ENCODE measurements at places on chromosomes 5 and 9.

GRCh38 chr9:137276473-137277328 is 825 bp upstream of the TOR4A start:
- no peak for DNase-seq

GRCh38 chr5:58932057-58932612 is 349.3 kb downstream of the RAB3C start:
- no peak for DNase-seq

- peak; percentile 84 for DNase-seq
These were observed 16.2 kb upstream of the ERAP1 start for GRCh38 chr5:96823900-96824380.

GRCh38 chr5:128535251-128535650 is 2.8 kb downstream of the FBN2 start:
- no peak for DNase-seq

- DNase-seq, result no peak
These were observed 238.0 kb upstream of the IRX2 start for GRCh38 chr5:2989517-2989916.

- no peak for DNase-seq
These were observed 102.0 kb upstream of the NREP start for GRCh38 chr5:111859031-111859430.

DNA sequence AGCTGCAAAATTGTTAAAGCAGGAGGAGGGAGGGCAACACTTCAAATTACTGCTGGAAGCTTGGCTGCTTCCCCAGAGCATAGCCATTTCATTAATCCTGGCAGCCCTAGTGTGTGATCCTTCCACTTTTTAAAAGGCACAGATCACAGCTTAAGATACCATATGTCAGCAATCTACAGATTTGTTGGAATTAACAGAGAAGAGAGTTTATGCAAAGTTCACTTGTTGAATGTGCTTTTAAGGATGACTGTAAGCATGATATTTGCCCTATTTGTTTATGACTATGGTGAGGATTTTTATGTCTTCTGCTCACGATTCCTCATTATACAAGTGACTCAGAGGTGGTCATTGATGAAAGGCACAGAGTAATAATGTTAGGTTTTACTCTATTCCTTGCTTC is 156.0 kb upstream of the CDKN2B start:
- peak; percentile 31 for DNase-seq

GRCh38 chr5:3787604-3788003 is 192.0 kb downstream of the IRX1 start:
- no peak for DNase-seq

DNA sequence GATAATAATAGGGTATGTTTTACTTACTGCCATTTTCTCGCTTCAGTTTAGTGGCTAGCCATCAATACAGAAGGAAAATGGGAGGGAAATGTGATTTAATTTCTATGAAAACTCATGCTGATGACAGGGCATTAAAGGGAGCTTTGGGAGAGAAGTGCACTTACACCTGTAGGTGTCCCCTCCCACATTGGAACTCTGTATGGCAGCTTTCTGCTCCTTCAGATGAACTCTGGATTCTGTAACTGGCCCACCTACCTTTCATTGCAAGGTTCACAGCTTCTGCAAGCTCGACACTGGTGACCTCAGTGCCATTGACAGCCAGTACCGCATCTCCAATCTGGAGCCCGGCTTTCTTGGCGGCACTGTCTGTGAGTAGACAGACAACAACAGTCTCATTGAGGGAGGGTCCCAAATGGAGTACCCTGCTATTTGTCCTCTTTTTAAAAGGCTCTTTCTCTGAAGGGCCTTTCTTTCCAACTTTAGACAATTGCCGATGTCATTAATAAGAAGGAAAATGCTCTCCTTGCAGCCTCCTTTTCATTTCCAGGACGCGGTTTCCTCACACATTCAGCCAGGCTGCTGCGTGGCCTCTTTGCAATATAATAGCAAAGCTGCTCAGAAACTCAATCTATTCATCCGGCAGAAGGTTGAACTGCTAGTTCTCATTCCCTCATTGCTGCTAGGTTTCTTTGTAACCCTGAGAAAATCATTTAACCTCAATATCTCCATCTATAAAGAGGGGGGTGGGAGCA is 63.6 kb downstream of the NUDT12 start:
- no peak for DNase-seq

DNA sequence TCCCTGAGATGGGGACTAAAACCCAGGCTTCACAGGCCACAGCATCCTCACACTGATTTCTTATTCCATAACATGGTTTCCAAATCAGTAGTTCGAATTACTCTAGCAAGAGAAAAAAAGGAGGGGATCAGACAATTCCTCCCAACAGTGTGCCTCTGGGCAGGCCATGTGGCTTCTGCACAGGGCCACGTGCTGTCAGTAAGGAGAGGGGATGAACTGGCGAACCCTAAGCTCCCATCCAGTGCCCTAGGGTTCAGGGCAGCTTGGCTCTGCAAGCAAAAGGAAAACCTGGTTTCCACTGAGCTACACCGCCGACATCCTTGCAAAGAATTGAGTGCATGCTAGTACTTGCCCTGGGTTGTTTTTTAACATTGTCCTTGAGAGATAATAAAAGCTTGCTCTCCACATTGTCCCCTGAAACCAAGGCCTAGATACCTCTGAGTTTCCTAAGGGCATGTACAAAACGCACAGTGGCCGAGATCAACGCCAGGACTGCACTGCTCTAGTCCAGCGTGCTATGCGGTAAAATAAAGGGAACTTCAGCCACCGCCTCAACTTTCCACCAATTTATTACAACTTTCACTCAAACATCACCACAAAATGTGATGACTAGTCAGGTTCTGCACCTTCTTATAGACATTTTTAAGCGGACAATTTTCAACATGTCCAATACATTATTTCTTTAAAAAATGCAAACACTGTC is 4.5 kb downstream of the CAMSAP1 start:
- DNase-seq, result no peak

DNA sequence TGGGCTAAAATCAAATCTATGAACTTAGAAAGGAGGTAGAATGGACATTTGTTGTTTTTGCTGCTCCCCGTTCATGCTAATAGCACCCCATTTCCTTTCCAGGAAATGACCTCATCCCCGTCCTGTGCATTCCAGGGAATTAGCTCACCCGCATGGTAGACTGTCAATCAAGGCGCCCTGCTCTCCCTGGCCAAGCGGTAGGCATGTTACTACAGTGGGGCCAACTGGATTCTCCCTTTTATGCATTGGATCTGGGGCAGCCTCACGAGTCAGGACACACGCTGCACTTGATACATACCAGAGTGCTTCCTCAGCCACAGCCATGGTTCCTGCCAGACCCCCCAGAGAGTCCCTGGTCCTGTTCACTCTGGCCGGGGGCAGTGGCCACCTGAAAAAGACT is 111.0 kb upstream of the PTCH1 start:
- no peak for DNase-seq

DNA sequence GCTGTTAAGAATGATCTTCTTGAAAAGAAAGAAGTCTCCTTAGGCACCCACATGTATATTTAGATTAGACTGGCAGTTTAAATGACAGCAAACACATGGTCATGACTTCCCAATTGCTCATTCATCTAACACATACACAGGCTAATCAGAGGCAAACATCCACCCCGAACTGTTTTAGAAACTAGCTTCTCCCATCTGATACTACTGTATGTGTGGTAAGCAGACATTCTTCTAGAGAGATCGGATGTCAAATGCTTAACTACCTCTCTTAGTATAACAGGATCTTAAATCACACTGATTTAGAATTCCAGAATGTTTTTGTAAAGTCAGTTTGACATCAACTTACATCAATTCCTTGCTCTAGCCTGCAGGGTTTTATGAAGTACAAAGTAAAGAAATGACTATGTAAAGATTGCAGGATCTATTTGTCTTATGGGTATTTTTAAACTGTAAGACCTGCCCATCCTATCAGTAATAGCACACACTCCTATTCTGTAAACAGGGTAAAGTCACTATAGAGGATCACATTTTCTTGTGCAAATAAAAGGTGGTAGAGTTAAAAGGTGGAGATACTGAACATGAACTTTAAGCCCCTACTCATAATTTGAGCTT is 239.7 kb downstream of the MLLT3 start:
- DNase-seq, result peak; percentile 15

DNA sequence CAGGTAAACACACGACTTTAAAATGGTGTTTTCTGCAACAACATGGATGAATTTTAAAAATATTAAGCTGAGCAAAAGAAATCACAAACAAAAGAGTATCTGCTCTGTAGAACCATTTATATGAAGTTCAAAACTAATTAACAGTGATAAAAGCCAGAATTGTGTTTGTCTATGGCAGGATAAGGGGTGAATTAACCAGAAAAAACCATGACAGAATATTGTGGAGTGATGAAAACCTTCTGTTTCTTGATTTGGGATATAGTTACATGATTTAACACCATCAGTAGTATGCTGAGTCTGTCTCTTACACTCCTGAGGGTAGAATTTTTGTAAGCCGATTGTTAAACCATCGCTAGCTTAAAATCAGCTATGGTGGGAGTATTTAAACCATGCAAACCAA is 101.7 kb upstream of the ZNF366 start:
- DNase-seq, result no peak

DNA sequence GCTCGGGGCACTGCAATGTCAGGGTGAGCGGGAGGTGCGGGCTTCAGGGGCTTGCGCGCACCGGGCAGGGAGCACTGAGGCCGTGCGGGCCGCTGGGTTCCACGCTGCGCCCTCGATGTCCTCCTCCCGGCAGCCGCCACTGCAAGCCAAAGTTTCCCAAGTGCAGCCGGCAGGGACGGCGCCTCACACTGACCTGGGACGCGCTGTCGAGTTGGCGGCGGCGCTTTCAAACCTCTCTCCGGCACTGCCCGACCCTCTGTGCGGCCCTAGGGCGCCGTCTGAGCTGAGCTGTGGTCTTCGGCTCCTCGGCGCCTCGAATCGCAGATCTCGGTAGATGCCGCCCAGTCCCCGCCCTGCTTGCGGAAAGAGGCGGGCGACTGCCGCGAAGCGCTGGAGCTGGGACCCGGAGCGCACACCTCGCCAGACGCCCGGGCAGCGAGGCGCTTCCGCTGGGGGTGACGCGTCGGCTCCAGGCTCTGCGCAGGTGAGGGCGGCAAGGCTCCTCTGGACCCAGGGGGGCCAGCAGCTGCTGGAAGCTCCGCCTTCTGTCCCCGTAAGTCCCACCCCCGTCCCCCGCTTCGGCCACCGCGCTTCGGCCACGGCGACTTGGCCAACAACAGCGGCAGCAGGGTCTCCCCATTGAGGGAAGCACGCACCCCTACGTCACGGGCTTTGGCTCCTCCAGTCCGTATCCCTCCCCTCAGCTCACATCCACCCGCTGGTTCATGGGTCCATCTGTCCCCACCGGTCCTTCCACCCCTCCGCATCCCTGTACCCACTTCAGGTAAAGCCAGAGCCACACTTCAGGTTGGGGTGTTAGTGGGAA is at the start of gene ANKRD34B:
Gene ANKRD34B (minus strand): TSS at position 320 of the 826 bp plus-strand sequence. CDS start 10,261 bp downstream, outside the sequence.
- DNase-seq, result no peak

GRCh38 chr9:95250462-95251221 is 66.9 kb downstream of the FANCC start:
- no peak for DNase-seq

GRCh38 chr5:1498623-1499416 is 24.9 kb downstream of the LPCAT1 start:
- no peak for DNase-seq

DNA sequence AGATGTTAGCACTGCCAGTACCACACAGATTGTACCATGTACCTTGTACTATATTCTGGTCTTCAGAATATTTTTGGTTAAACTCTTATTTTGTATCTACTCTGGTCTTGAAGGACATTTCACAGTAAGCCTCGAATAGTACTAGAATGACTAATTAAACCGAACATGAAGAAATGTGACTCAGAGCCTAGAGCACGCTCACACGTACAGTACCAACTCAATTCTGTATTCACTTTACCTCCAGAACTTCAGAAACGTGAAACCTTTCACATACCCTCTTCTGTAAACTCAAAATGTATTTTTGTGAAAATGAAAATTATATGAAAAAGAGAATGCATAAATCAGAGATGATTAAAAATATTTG is 112.8 kb downstream of the MVB12B start:
- DNase-seq, result peak; percentile 18

DNA sequence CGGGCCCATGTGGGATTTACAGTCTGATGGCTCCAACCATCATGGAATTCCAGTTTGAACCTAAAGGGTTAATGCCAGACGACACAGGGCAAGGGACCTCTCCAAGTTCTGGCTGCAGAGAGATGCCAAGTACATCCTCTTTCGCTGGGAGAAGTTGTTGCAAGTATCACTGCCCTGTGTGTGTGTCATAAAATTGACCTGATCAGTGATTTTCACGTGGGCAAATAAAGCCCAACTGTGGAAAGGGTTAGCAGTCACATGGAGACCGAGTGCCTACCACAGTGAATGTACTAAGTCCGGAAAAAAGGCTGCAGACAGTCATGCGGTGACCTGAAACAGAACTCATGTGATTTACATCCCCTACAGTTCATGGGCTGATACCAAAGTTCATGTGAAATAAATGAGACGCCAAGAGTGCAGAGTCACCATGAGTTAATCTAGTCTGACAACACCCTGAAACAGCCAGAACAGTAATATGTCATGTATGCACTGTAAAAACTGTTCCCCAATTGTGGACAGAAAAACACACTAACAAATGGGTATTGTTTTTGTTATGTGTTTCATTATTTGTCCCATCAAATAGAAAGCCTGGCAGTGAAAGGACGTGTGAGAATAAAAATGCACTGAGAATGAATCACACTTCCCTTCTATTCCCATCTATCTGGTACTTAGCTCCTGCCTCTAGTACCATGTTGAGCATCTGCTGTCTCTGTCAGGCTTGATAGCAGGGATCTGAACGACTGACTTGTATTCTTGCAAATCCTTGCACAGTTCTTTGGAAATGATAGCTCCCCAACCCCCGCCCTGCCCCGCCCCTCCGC is 115.7 kb downstream of the SUSD1 start:
- DNase-seq, result peak; percentile 73

- DNase-seq, result no peak
These were observed 4.6 kb upstream of the ISL1 start for GRCh38 chr5:51378448-51379330.

- peak; percentile 68 for DNase-seq
These were observed 77.0 kb upstream of the ZFAND5 start for GRCh38 chr9:72441848-72442607.

DNA sequence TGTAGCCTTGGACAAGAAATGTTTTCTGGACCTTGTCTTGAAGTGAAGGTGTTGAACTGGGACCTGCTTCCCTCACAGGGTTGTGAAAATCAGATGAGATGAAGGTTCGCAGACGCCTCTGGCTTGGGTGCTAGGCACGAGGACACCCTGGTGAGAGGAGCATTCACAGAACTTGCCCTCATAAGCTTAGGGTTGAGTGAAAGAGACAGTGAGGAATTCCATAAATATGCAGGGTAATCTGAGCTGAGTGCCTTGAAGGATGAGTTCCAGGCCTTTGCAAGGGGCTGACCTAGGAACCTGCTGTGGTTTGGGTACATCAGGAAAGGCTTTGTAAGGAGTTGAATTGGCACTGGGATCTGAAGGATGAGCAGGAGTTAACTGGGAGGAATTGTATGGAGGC is 75.7 kb upstream of the SAP30L start:
- DNase-seq, result no peak

GRCh38 chr9:91758491-91758981 is 191.5 kb downstream of the ROR2 start:
- no peak for DNase-seq
